ENCODE measurements at places on chromosomes 12 and 14.

DNA sequence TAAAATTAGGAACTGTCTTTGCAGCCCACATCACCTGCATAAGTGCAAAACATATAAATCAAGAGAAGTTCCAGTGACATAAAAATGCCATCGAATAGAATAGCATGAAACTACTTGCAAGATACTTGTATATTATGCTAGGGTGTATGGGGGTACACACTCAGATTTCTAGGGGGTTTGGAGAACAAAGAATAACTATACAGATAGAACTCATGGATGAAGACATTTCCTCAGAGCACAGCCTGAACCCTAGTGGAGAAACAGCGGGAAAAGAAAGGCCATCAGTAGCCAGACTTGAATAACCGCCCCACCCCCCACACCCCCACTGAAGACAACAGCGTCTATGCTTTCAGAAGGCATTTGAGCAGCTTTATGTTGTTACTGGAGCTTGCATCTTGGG is 425.8 kb downstream of the NPAS3 start:
- no peak for DNase-seq

GRCh38 chr12:129614221-129614885 is 289.5 kb downstream of the TMEM132D start:
- DNase-seq, result peak; percentile 4

DNA sequence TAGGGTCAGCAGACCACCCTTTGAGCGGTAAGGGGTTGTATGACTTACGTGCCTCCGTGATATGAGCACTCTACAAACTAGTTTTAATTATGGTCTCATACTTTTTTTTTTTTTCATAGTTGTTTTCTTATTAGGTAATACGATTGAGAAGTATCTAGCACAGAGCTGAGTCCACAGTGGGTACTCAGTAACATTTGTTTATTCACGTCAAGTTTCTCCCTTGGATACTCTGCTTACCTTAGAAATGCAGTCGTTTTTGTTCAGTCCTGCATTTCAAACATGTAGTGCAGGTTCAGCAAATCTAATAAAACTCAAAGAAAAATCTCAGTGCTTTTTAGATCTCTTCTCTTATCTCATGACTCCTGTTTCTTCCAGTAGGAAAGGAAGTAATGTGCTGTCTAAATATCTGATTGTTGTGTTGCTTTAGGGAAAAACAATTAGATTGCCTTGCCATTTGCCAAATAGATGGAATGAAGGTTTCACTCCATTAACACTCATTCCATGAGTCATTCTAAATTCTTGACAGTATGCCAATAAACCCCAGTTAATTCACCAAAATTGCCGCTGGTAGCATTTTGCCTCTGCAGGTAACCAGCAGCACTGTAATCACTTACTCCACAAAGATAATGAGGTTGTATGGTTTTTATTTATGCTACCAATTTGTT is 118.9 kb downstream of the PTCSC3 start:
- no peak for DNase-seq

DNA sequence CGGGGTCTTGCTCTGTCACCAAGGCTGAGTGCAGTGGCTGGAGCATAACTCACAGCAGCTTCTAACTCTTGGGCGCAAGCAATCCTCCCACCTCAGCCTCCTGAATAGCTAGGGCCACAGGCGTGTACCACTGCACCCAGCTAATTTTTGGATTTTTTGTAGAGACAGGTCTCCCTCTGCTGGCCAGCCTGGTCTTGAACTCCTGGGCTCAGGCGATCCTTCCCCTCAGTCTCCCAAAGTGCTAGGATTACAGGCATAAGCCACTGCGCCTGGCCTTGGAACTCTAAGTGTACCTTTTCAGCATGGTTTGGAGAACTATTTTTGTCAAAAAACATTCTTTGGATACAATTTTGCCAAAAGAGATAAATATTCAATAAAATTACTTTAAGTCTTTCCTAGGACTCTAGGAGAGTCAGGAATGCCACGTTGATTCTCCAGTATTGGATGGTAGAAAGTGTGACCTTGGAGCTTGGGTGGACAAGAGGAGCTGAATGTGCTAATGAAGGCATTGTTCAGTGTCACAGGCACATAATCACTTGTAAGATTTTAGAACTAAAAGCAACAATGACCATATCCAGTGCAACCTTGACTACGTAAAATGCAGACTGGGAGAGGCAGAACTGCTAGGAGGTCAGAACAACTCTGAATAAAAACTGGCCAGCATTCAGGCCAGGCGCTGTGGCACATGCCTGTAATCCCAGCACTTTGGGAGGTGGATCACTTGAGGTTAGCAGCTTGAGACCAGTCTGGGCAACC is 2.8 kb downstream of the SRSF9 start:
- peak; percentile 56 for DNase-seq

- no peak for DNase-seq
Measured at GRCh38 chr12:94200069-94200468, 51.7 kb downstream of the PLXNC1 start.

DNA sequence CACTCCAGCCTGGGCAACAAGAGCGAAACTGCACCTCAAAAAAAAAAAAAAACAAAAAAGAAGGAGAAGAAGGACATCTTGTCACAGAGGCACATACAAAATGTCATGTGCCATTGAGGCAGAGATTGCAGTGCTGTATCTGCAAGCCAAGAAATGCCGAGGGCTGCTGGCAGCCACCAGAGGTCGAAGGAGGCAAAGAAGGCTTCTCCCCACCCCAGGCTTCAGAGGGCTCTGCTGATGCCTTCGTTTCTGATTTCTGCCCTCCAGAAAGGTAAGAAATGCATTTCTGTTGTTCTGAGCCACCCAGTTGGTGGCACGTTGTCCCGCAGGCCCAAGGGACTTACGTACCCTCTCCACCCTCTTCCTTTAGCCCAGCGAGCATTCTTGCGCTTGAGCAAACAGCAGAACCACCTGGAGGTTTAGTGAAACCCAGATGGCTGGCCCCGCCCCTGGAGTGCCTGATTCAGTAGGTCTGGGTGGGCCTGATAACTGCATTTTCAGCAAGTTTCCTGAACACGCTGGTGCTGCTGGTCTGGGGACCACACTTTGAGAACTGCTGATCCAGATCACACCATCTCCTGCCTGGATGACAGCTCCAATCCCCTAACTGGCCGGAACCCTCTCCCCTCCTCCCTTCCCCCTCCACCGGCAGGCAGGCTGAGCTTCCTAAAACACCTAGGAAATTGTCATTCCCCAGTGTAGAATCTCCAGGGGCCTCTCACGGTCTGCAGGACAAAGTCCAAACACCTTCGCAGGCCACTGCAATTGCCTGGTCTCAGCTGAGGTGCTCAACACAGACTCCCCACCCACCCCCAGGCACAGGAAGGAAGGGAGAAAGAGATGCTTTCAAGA is 21.1 kb upstream of the SCARB1 start:
- DNase-seq, result peak; percentile 36

DNA sequence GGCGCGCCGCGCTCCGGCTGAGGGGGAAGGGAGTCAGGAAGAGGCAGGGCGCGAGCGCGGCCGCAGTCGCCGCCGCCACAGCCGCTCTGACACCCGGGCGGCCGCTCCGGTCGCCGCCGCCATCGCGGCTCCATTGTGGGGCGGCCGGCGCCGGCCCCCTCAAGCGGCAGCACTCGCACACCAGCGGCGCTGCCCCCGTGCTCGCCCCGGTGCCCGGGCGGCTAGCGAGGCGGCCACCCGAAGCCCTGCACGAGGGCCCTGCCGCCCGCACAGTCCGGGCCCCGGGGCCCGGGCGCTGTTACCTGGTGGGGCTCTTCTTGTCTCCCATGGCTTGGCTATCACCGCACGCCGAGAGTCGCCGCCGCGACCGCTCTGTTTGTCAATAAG is 202 bp downstream of the YAF2 start:
- no peak for DNase-seq
